ENCODE measurements at places on chromosomes 6 and 20. TPM values are rescaled to one million over a fixed set of nuclear protein-coding genes. Genes with fewer than 3 reads are reported as not detected.

Gene GRM1
- not detected for total RNA-seq

Gene CRIP3
- total RNA-seq, result not detected

Gene FAM83C
- not detected for total RNA-seq

Gene PTGIS
- total RNA-seq, result 7.6 TPM

Gene SLC24A3
- total RNA-seq, result not detected

Gene TBX18
- total RNA-seq, result not detected

Gene PPP1R14C
- total RNA-seq, result 1.6 TPM

Gene CDSN
- total RNA-seq, result not detected

Gene RRAGD
- 8.7 TPM for total RNA-seq

Gene CHRNA4
- total RNA-seq, result not detected

Gene WFDC5
- not detected for total RNA-seq

Gene SMPDL3A
- total RNA-seq, result 0.16 TPM

Gene TOX2
- 0.39 TPM for total RNA-seq

Gene RSPH4A
- total RNA-seq, result 0.28 TPM

Gene ZNF831
- 6.4 TPM for total RNA-seq

Gene PLCB4
- total RNA-seq, result not detected

Gene LINC00237
- total RNA-seq, result not detected

Gene GSTA2
- total RNA-seq, result not detected

Gene CCM2L
- not detected for total RNA-seq

Gene SS18L1
- 18.5 TPM for total RNA-seq
